ENCODE measurements at places on chromosomes 13 and 19. TPM values are rescaled to one million over a fixed set of nuclear protein-coding genes. Genes with fewer than 3 reads are reported as not detected.

The ZNF667 gene
- 3.4 TPM for total RNA-seq

The CXCL17 gene
- total RNA-seq = not detected

The RNF113B gene
- total RNA-seq = not detected

The PDX1 gene
- not detected for total RNA-seq

The USHBP1 gene
- total RNA-seq = 11.3 TPM

The NFIX gene
- 166 TPM for total RNA-seq

The MBD3L3 gene
- not detected for total RNA-seq

The NKPD1 gene
- total RNA-seq = not detected

The SIGLECL1 gene
- not detected for total RNA-seq

The CYP2S1 gene
- total RNA-seq = 2.2 TPM

The WTIP gene
- 25.3 TPM for total RNA-seq

The PIP5K1C gene
- total RNA-seq = 40.0 TPM

The SMAD9 gene
- total RNA-seq = 9.0 TPM
